CD4-positive, alpha-beta T cell treated with Interleukin-2 at 100 ng/mL for 4 hours (primary cell): ENCODE measurements at places on chromosomes 2 and 18.

DNA sequence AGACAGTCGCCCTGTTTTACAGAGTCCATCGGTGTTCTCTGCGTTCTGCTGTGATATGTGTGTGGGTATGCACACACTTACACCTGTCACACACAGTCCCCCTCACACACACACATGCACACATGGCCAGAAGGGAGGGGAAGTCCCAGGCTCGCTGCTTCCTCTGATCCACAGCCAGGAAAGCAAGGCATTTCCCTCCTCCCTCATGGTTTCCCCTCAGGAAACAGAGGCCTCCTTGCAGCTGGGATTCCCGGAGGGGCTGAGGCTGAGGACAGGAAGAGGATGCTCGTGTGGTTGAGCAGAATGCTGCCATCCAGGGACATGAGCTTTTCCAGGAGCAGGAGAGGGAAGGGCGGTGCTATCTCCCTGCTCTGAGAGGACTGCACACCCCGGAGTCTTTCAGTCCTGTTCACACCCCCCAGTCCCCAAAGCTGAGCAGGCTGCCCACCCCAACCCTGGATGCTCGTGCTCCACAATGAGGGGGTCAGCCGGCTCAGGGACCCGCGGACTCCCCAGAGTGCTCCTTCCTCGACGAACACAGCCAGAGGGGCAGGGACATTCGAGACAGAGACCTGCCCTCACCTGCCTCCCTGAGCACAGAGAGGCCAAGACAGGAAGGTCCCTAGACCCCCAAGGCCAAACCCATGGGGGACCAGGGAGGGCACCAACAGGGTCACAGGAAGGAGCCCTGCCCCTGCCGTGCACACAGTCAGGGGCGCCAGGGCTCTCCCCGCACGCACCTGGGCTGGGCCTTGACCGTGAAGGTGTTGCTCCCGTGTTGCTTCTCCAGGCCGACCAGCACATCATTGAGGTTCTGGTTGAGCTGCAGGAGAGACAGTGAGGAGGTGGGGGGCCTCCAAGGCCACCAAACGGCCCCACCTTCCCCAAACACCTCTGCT, 45.3 kb downstream of the BIN1 start:
- no peak for DNase-seq

DNA sequence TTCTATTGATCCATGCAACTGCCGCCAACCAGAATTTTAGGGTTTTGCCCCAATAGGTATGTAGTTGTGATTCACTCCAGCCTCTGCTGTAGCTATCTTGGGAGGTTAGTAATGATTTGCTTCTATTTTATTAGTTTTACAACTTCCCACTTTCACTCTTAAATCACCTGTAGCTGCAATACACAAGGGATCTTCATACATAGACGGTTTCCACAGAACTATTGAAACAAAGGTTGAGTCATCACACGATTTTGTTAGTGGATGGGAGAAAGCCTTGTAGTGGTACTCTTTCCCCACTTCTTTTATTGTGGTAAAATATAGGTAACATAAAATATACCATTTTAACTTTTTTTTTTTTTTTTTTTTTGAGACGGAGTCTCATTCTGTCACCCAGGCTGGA, 104.2 kb upstream of the SPRED2 start:
- DNase-seq, result no peak

DNA sequence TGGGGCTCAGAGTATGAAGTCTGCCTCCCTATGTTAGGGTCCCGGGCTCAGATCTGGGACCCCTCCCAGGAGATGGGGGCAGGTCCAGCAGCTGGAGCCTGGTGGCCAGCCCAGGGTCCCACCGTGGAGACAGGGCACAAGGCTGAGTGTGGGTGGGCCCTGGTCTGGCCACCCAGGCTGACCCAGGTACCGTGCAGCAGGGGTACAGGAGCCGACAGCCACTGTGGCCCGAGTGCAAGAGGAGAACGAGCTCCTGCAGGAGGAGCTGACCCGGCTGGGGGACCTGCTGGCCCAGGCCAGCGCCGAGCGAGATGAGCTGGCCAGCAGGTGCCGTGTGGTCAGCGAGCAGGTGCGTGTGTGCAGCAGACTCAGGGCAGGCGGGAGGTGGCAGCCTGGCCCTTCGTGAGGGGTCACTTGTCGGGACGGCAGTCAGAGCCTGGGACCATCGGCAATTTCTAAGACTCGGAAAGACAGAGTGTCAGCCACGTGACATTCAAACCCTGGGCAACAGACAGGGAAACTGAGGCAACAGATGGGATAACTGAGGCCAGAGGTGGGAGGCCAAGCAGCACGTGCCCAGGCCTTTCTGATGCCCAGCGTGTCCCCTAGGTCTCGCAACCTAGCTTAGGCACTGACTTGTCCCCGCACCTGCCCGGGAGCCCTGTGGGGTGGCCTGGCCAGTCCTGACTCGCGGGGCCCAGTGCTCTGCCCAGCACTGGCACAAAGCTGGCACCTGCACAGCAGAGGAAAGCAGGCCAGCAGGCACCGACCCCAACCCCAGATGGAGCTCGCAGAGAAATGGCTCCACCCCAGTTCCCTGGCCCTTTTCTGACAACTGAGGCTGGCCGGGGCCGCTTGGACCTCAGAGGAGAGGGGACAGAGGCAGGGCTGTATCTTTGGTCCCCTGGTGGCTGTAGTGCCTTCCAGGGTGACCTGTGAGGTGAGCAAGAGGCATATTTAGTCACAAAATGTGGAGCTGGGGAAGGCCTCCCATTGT, 13.9 kb downstream of the CROCC2 start:
- no peak for DNase-seq

DNA sequence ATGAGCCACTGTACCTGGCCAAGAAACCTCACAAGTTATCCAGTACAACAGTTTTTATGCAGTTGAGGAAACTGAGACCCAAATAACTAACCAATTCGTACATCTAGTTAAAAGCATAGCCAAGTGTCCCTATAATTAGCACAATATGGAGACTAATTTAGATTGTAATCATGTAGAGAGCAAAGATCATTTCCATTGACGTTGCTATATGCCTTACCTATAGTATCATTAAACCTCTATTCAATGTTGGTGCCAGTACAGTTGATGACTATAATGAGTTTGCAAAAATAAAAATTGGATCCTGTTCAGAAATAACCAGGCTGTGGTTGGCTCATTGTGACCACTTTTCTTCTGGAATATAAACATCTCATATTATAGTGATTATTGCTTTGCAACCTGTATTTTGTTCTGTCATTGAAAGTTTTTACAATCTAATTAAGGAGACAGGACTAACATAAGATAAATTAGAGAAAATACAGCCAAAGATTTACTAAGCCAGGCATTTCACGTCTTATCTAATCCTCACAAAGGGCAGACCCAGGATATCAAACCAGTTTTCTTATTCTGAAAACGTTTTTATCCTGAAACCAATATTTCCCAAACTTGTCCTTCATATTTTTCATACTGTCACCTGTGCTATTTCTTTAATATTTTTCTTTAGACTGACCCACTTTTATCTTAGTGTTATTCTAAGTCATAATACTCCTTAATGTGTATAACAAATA, 130.0 kb upstream of the STON1 start:
- no peak for DNase-seq

GRCh38 chr2:83850071-83850725, 608.9 kb downstream of the SUCLG1 start:
- no peak for DNase-seq

GRCh38 chr18:55416791-55417190, 171.2 kb downstream of the TCF4 start:
- no peak for DNase-seq

- no peak for DNase-seq
Observed at GRCh38 chr2:185215497-185215896, 523.1 kb upstream of the FSIP2 start.

DNA sequence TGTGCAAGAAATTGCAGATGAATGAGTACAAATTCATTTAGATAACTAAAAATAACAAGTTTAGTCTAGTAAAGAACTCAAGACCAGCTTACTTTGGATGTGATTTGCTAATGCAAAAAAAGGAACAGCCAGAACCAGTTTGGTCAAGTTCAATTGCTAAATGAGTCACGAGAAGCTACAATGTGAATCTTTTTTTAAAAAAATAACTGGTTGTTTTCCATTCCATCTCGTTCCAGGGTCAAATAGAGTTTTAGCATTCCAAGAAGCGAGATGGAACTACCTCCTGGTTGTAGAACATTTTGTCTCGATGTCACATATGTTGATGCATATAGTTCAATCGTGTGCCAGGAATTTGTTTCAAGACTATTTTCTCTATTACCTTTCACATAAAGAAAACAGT, 65.0 kb upstream of the IKZF2 start:
- no peak for DNase-seq

DNA sequence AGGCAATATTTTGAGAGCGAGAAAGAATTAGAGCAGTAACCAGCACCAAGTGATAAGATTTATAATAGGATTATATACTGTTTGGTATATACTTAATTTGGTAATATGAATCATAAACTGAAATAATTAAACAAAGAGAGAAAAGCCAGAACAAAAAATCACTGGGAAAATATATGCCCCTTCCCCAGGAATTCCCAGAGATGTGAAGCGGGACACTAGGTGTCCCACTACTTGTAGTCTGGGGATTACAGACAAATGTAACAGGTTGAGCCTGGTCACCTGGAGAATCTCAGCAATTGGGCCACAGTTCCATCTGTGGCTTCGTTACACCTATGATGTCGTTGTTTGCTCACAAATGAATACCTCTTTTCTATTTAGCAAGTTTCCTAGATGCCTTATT, 256.1 kb upstream of the CHAC2 start:
- DNase-seq, result no peak

- no peak for DNase-seq
Observed at GRCh38 chr2:201715459-201715858, 17.0 kb upstream of the MPP4 start.

GRCh38 chr2:72527424-72527823, 298.4 kb downstream of the EXOC6B start:
- no peak for DNase-seq

DNA sequence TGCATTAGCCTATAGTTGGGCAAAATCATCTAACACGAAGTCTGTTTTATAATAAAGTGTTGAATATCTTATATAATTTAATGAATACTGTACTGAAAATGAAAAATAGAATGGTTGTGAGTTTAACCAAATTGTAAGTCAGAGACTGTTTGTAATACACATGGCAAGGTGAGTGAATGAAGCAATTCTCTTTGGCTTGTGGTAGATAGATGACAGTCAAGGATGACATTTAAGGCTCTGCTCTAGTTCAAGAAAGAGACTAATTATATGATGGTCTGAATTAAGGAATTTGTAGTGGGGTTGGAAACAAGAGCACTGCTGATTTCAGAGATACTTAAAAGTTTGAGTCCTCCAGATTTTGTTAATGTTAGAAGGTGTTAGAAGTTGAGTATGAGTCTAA, 207.7 kb downstream of the MCFD2 start:
- no peak for DNase-seq

DNA sequence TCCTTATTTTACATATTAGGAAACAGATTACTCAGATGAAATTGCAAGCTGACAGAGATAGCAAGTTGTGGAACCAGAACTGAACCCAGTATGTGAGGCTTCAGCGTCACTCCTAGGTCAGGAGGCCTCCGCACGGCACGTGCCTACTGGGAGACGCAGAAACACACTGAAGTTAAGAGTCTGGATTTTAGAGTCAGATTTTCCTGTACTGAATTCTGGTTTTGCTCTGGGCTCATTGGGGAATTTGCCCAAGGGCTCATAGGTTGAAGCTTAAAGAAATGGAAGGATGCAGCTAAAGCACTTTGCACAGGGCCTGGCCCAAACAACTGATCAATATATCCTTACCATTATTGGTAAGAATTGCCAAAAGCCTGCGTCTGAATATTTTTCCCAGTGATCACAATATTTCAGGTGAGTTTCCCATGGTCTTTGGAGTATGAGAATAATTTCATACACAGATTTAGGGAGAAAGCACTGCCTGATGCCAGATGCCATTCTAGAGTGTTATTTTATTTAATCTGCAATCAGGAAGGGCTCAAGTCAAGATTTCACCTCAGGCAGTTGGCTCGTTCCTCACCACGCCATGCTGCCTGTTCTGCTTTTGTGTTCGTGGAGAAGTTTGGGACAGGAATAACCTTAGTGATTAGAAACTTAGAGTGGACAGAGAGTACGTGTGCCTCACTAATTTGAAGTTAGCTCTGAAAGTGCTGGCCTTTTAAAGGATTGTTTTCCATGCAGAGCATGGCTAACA, 331.9 kb downstream of the MYCN start:
- no peak for DNase-seq

GRCh38 chr18:64330931-64331330, 182.0 kb upstream of the LINC00305 start:
- DNase-seq, result no peak

DNA sequence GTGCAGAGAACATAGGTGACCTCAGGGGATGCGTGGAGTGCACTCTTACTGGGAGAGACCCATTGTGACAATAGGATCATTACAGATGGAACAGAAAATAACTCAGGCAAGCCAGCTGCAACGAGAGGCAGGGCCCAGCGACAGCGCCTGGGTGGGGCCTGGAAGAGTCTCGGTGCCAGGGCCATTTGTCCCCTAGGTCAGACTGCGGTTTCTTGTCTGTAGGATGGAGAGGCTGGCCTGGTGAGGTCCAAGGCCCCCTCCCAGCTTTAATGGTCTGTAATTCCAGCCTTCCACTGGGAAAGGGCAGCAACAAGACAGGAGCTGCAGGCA, 208.6 kb upstream of the APCDD1 start:
- no peak for DNase-seq

GRCh38 chr2:84519332-84519957, 3.1 kb downstream of the DNAH6 start:
- no peak for DNase-seq

DNA sequence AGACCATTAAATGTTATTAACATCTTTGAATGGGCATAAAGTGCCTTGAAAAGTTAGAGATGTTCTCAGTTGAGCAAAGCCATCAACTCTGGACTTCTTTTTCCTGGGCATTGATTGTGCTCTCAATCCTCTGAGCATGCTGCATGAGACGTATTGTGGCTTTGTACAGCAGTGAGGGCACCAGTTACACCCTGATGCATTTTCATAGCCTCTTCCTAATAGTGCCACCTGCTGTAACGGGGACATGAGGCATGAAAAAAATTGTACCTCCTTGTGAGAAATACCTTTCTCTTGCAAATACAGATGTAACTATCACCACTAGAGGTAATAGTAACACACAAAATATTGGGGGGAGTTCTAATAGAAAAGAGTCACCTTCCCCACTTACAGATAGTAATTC, 697.5 kb downstream of the TMEM182 start:
- DNase-seq, result no peak

DNA sequence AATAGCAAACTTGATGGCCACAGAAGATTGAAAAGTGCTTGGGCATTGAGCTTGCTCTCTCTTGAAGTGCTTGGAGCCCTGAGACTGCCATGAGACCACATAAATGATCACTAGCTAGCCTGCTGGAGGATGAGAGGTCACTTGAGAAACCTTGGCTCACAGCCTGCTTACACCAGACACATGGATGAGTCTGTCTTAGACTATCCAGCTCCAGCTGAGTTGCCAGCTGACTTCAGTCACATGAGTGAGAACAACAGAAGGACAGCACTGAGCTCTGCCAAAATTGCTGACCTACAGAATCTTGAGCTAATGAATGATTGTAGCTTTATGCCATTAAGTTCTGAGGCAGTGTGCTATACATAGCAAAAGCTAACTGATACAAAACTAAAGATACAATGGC, 18.1 kb downstream of the NABP1 start:
- no peak for DNase-seq
